ENCODE measurements at places on chromosomes 2 and 18.

DNA sequence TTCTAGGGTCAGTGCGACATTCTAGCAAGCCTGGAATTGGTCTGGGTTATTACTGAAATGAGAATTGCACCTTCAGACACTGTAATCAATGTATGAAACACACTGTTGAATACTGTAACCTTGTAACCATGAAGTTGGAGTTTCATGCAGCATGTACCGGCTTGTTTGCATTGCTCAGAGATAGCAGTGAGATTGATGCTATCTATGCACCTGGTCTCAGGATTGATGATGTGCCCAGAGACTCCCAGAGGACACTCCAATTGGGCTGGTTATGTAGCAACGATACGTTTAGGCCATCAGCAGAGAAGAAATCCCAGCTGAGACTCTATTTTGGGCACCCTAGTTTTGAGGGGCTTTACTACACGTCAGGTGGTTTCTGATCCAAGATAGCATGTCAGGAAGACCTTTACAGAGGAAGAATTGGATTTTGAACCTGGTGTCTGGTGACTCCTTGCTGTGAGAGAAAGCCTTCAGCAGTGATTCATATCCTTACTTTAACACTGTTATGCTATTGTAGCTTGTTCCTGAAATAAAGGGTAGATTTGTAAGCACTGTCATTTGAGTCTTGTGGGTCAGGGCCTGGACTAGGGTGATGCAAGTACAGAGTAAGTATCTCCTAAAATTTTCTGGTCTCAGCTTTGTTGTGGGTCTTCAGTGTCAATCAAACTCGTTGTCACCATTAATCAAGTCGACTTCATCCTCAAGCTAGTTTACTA is 305.1 kb upstream of the GULP1 start:
- no peak for DNase-seq

DNA sequence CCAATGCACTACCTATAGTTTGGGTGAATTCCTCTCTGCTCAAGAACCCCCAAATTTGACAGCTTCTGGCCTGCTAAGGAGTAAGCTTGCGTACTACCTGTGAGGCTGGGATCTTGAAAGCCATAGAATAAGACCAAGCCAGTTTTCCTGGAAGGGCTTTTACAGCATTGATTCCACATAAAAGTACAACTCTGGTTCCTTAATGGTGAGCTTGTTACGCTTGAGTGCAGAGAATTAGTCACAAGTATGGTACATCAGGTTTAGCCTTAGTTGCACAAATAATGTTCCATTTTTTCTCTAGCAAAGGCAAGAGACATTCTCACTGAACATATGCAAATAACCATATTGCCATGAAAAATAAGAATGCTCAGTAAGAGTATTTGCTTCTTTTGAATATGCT is 39.1 kb upstream of the STK39 start:
- DNase-seq = no peak

GRCh38 chr18:74082742-74083556 is 64.7 kb downstream of the FBXO15 start:
- no peak for DNase-seq

GRCh38 chr2:28716265-28716865 is 35.3 kb upstream of the PPP1CB start:
- DNase-seq = peak; percentile 54

- DNase-seq = peak; percentile 82
Observed at GRCh38 chr2:149732001-149732685, 144.6 kb upstream of the MMADHC start.

- DNase-seq = no peak
Observed at GRCh38 chr2:38230756-38231155, 146.3 kb downstream of the ATL2 start.

- DNase-seq = peak; percentile 71
Observed at GRCh38 chr2:120729406-120730399, 6.0 kb upstream of the GLI2 start.

DNA sequence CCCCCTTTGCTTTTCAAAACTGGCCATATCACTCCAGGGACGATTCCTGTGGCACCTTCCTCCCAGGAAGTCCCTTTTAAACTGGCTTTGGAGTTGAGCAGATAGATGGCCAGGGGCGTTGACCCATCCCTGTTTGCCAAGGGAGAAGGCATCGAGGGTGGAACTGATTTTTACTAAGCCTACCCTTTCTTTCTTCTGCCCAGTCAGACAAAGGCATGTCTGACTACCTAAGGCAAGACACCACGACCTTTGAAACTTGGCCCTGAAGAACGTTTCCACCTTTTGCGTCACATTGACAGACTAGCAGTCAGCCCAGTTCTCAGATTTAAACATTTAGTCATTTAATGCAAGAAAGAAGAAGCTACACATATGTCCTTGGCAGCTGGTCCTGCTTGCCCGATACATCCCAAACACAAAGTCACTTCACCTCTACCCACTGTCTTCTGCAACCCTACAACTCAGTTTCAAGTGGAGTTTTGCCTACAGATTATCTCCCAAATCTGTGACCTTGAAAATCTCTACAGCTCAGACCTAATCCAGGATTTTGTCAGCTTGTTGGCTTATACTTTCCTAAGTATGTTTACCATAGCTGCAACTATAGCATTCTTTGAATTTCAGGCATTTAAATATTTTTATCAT is 102.2 kb upstream of the IL1R2 start:
- no peak for DNase-seq

DNA sequence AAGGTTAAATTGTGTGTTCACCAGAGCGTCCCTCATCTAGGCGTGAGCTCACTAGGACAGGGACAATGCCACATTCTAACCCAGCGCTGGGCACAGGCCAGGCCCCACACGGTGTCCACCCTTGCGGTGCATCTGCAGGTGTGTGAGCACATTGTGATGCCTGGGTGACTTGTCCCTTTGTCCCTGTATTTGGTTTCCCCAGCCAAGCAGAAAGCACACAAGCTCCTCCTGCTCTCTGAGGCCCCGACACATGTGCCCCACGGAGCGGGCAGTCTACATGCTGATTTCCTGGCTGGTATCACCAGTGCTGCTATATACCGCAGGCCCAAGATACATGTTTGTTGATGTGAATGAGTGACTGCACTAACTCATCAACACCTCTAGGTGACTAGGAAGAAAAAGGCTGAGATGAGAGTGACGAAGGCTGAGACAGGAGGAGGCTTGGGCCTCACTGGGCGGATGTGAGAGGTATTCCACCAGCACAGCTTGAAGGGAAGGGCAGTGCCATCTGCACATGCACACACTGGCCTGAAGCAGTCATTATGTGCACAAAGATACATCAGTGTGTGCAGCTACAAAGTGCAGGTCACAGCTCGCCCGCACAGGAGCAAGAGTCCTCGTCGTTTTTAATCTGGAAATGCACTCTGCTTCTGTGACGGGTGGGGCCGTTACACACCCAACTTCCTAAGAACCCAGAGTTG is 205.9 kb downstream of the EIPR1 start:
- no peak for DNase-seq

- DNase-seq = no peak
Observed at GRCh38 chr2:172745636-172746035, 10.0 kb downstream of the RAPGEF4 start.

DNA sequence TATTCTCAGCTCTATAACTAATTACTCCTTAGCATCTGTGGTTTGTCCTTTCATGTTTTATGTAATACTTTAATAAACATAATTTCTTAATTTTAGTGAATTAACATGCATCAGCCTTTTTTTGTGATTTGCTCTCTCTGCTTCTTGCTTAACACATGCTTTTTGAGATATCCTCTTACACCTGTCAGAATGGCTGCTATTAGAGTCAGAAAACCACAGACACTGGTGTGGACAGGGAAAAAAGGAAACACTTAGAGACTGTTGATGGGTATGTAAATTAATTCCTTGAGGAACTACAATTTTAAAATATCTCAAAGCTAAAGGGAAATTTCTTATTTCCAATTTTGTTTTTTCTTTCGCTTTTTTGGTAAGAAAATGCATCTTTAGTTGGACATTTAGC is 549.0 kb downstream of the ZNF804A start:
- DNase-seq = no peak

GRCh38 chr18:27652480-27653121 is 467.5 kb upstream of the CHST9 start:
- no peak for DNase-seq

DNA sequence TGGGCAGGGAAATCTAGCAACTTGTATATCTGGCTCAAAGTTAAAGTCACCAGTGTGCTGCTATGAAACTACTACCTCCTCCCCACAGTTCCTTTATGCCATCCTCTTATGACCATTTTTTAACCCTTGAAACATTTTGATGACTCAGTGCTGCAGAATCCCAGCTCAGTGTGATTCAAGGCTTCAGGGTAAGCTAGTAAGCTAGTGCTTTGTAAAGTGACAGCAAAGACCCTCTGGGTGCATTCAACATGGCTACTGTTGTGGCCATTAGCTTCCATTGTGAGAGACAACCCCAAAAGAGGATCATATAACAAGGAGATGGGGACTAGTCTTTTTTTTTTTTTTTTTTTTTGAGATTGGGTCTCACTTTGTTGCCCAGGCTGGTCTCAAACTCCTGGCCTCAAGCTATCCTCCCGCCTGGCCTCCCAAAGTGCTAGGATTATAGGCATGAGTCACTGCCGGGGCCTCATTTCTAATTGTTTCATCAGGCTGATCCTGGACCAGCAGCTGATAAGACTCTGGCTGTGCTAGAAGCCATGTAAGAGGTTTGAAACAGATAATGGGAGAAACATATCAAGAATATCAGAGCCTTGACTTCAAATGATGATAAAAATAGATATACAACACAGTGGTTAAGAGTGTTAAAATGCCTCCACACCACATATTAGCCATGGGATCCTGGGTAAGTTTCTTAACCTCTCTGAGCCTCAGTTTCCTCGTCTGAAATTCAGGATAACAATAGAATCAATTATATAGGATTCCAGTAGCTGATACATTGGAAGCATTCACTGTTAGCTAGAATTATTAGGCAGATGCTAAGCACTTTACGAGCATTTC is 65.7 kb upstream of the RTN4 start:
- peak; percentile 71 for DNase-seq

DNA sequence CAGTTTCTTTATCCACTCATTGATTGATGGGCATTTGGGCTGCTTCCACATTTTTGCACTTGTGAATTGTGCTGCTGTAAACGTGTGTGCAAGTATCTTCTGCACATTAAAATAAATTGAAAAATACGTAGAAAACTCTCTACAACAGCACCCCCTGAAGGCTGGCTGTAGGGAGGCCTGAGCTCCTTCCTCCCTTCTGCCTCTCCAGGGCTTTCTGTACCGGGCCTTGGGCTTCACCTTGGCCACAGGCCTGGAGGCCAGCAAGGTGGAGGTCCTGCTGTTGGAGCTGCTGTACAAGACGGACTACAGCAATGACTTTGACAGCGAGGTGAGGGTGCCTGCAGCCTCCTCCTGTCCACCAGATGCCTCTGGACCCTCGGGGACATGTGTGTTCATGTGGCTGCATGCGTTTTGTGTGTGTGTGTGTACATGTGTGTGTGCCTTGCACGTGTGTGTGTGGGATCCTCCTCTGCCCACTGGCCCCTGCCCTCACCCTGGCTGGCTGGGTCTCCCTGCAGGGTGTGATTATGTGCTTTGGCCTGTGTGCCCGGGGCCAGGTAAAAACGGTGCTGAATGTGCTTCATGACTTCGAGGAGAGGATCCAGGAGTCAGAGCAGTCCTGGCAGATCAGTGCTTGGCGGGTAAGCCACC is 29.2 kb downstream of the MROH2A start:
- DNase-seq = no peak

- no peak for DNase-seq
Observed at GRCh38 chr2:190707726-190708125, 58.8 kb downstream of the NAB1 start.

GRCh38 chr2:189366349-189366748 is 74.9 kb upstream of the WDR75 start:
- DNase-seq = no peak

- DNase-seq = no peak
Observed at GRCh38 chr2:242075696-242076095, 206.2 kb downstream of the RTP5 start.

GRCh38 chr18:79553696-79554095 is 125.9 kb upstream of the CTDP1 start:
- DNase-seq = no peak

DNA sequence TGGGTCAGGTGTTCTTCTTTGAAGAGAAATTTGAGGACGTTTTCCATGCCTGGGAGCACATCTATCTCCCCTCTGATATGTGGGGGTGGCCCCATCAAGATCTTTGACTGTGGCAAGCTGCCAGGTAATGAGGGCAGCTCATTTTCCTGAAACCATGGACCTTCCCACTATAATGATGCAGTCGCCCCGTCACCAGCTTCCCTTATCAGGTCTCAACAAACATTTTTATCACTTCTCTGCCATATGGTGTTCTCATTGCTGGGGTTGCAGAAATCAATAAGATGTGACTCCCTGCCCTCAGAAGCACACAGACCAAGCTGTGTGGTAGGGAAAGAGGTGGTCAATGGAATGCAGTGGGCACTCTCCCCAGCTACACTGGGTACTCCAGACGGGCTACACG is 48.4 kb upstream of the B3GNT7 start:
- no peak for DNase-seq

- no peak for DNase-seq
Observed at GRCh38 chr2:230972046-230972445, 23.9 kb upstream of the SPATA3 start.

DNA sequence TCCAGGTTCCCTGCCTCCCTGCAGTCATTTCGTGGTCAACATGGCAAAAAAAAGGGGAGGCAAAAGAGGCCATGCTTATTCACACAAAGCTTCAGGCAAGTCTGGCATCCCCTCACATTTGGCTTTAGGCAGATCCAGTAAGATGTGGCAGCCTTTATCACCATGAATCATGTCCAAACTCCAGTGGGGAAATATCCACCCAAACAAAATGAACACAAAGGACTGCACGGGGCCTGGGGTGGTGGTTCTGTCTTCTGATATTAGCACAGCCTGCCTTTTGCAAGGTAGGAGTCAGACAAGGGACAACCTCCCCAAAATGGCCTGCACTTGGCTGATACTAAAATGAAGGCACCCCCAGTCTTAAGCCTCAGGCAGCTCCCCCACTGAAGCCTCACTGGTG is 129.9 kb downstream of the ZBTB7C start:
- no peak for DNase-seq

GRCh38 chr18:3703732-3704176 is 253.8 kb downstream of the TGIF1 start:
- peak; percentile 36 for DNase-seq

GRCh38 chr2:216216951-216217903 is 108.1 kb downstream of the XRCC5 start:
- peak; percentile 42 for DNase-seq

DNA sequence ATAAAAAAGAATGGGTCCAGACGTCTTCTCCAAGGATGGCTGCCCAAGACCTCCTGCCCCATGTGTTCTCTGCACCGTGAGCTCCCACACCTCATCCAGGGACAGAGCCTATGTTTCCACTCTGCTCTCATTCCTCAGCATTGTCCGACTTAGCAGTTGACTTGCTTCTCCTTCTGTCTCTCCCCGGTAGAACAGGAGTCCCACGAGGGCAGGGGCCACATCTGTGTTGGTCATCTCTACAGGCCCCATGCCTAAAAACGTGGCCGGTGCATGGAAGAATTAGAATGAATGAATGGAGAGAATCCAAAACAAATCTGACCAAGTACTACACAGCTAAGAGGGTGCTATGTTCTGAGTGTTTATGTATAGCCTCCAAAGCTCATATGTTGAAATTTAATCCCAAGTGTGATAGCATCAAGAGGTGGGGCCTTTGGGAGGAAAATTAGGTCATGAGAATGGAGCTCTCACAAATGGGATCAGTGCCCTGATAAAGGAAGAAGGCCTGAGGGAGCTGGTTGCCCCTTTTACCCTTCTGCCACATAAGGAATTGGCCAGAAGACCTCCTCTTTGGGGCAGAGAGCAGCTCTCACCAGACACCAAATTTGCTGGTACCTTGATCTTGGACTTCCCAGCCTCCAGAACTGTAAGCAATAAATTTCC is 55.9 kb downstream of the FAM178B start:
- no peak for DNase-seq

- DNase-seq = no peak
Observed at GRCh38 chr2:1824202-1824905, 80.0 kb upstream of the PXDN start.

GRCh38 chr2:172335736-172336135 is 91.7 kb upstream of the ITGA6 start:
- no peak for DNase-seq
